DMS53 (cell line): ENCODE measurements at places on chromosomes 1 and 21.

- peak; percentile 45 for DNase-seq
Measured at GRCh38 chr1:247335882-247336281, 4.2 kb upstream of the ZNF496 start.

DNA sequence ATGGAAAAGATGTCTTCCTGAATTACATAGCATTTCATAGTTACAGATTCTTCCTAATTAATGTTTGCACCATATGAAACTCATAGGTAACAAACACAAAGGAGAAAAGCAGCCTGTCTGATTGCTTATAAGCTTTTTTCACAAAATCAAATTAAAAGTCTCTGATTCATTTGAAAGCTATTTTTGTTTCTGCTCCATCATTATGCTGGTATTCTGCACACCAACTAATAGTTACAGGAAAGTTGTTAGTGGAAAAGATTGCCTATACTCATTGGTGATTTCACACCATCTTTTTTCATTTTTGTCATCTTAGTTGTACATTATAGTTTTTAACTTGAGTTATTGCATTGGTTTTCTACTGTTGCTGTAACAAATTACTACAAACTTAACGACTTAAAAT lies 70.0 kb downstream of the PRKAA2 start:
- DNase-seq, result no peak

DNA sequence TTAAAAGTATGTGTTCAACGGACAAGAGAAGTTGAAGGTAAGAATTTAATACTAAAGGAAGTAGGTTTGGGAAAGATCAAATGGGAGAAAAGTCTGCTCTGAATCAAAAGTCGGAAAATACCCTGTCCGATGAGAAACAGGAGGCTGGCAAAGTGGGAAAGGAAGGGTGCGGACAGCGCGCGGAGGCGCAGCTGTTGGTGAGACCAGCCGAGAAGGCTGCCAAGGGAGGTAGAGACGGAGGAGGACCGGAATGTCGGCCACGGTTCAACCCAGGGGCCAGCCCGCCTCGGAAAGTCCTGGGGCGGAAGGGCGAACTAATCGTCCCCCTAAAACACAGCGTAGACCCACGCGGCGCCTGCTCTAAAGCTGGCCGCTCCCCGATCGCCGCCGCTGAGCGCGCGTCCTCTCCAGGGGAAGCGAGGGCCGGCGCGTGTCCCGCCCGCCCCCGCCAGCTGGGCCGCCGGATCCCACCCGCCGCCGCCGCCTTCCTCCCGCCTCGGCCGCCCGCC lies 639 bp upstream of the SPATA1 start:
- DNase-seq, result peak; percentile 92

DNA sequence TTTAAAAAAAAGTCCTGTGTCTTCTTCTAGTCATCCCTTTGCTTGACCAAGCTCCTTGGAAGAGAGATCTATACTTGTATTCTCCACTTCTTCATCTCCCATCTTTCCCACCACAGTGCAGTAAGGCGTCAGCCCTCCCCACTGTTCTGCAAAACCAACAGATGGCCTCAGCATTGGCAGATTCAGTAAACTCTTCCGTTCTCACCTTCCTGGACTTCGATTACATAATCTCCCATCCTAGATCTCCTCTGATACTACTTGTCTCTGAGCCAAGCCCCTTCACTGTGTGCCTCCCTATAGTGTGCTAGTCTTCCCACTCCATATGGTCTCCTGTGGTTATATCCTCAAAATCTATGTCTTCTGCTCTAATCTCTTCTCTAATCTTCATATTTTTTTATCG lies 1.6 kb upstream of the COLGALT2 start:
- DNase-seq, result no peak

DNA sequence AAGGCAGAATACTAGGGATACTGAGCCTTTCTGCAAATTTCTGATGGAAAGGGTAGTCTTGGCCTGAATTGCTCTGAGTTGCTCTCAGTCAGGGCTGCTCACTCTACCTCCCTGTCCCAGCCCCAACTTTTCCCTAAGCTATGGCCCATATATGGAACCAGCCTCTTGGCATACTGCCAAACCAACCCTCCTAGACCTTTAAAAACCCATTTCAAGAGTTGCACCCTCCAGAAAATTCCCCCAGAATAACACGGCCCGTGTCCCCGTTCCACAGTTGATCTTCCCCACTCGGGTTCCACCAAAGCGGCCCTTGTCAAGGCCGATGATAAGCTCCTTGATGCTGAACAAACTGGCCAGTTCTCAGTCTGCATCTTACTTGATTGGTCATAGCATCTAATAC lies 25.4 kb downstream of the SYT6 start:
- DNase-seq, result no peak

DNA sequence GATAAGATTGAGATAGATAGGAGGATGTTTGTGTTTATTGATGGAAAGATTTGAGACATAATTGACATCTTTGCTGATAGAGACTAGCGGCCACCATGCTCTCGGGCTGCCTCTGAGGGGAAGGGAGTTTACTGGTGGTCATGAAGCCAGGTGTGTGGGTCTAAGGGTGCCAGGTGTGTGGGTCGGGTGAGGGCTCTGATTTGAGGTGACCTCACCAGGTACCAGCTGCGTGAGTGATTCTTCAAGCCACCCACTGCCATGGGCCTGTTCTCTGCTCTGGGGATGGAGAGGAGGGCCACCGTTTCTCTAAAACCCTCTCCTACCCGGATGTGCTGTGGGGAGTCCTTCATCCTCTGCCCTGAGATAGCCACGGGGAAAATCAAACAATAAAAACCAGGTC lies 3.2 kb downstream of the UBASH3A start:
- DNase-seq, result no peak
